ENCODE measurements at places on chromosomes 1 and 21.
A peak's percentile ranks its signal among the peaks of the same experiment; 100 is the strongest.

DNA sequence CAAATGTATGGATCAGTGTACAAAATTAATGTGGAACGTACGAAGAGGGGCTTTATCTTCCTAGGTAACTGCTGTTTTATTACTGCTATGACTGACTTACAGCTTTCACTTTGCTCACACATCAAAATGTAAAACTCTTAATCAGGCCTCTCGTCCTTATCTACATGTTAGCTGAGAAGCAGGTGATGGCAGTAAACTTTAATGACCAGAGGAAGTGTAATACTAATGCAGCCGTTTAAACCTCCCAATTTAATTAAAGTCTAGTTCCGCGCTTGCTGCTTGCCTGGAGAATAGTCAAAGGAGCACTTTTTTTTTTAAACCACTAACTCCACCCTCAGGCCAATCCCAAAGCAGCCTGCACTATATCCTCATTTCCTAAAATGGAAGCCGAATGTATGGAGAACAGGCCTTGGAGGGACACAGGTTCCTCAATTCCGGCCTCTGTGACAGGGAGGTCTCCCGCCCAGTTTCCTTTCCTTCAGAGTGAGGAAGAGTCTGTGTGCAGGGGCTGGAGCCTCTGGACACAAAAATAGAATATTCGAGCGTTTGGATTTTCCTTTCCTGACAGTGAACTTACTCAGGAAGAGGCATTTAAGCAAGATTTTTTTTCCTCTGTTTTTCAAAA, 36.7 kb upstream of the RASAL2 start:
- no peak for DNase-seq

GRCh38 chr21:45979651-45980050, 1.9 kb upstream of the COL6A1 start:
- no peak for DNase-seq

DNA sequence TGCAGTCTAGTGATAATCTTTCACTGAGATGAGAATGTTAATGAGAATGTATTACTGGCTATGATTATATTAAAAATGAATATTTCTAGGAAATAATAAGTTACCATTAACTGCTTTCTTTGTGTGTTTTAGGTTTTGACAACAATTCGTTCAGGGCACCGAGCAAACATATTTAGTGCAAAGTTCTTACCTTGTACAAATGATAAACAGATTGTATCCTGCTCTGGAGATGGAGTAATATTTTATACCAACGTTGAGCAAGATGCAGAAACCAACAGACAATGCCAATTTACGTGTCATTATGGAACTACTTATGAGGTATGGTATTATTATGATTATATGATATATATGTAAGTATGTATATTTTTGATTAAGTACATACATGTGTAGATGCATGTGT, 37.8 kb upstream of the MPC2 start:
- no peak for DNase-seq

- no peak for DNase-seq
Observed at GRCh38 chr1:70355920-70356319, 1.4 kb upstream of the ANKRD13C start.

DNA sequence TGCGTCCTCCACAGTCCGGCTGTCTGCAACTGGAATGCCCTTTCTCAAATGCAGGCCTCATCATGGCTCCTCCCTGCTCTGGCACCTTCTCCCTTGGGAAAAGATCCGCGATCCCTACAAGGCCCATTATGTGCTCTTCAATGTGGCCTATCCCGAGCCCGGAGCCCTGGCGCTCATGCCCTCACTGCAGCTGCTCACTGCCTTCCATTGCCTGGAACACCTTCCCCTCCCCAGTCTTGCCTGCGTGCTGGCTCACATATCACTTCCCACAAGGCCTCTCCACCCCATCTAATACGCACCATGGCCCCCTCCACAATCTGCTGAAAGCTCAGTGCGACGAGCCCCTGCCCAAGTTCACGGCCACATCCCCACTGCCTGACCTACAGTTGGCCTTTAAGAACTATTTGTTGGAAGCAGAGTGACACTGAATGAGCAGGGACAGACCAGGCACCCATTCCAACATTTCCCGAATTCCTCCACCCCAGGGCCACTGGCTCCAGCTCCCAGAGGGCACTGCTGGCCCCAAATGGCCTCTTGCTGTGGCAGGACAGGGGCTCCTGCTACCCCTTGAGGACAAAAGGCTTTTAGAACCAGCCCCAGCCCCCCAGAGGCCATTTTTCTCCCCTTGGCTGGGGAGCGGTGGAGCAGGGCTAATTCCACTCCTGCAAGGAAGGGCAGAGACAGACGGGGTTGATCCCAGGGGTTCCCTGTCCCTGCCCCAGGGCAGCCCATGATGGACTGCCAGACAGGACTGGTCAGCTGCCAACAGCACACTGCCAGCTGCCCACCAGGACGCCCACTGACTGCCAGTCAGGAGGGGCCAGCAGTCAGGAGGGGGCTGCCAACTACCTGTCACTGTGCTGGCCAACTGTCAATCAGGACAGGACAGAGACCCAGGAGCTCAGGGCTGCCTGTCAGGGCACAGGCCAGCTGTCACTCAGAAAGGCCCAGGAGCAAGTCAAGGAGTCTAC, 64.8 kb downstream of the DHRS3 start:
- DNase-seq: no peak

DNA sequence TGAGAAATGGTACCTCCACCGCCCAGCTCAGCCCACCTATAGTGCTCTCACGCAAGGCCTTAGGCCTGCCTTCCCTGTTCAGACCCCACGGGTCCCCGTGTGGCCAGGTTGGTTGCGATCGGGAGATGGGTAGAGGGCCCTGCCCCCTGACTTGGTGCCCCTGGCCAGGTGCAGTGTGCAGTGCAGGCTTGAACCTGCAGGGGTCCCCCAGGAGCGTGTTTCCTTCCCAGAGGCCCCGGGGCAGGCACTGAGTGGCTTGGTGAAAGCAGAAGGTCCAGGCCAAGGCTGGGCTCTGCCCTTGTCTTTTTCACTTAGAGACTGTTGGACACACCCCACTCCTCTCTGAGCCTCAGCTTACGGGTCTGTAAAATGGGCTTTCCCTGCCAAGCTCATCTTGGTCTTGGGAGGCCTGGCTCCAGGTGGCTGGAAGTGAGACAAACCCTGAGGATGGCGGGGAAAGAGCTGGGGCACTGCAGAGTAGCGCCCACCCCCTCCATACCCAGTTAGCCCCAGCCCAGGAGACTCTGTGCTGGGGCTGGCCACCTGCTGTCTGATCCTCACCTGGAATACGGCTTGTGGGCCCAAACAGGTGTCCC, 9.3 kb upstream of the HES5 start:
- DNase-seq: peak; percentile 56

DNA sequence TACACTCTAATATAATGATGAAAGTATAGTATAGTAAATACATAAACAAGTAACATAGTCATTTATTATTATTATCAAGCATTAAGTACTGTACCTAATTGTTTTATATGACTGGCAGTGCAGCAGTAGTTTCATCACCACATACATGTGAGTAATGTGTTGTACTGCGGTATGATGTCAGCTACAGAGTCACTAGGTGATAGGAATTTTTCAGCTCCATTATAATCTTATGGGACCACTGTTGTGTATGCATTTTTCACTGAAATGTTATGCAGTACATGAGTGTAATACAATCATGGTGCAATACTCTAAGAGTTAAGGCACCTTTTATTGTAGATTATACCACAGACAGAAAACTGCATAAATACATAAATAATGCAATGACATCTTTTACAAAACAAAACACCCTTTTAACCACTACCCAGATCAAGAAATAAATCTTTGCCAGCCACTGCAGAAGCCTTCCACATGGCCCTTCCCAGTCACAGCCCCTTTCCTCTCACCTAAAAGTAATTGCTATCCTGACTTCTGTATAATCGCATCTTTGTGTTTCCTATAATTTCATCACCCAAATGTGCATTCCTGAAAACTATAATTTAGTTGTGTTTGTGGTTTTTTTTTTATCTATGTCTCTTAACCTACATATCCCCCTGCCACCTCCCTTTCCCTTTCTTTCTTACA, 16.3 kb downstream of the ABCD3 start:
- no peak for DNase-seq

GRCh38 chr1:156914440-156914856, 6.0 kb upstream of the LRRC71 start:
- DNase-seq: no peak

GRCh38 chr1:209988706-209989105, 50.7 kb downstream of the SYT14 start:
- DNase-seq: no peak

GRCh38 chr21:29521872-29522271, 223.2 kb downstream of the BACH1 start:
- no peak for DNase-seq

GRCh38 chr1:62951428-62951827, 167.5 kb downstream of the ATG4C start:
- DNase-seq: no peak

GRCh38 chr1:24890887-24891286, 39.2 kb downstream of the RUNX3 start:
- DNase-seq: no peak

GRCh38 chr1:236677641-236678235, 8.6 kb upstream of the ACTN2 start:
- DNase-seq: no peak

DNA sequence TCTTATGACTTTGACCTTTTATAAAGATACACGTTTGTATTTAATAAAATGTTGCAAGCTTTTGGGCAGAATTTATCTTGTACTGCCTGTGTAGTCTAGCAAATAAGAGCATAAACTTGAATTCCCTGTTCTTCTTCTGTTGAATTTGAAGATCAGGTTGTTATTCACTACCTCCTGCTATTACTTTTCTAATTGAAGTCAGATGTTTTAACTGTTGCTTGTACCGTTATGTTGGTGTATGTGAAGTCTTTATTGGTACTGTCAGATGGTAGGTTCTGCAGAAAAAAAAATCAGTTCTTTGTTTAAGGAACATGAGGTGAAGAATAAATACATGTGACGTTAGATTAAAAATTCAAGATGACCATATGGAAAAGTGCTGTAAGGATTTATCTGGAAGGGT, 69.1 kb downstream of the DYRK1A start:
- no peak for DNase-seq

DNA sequence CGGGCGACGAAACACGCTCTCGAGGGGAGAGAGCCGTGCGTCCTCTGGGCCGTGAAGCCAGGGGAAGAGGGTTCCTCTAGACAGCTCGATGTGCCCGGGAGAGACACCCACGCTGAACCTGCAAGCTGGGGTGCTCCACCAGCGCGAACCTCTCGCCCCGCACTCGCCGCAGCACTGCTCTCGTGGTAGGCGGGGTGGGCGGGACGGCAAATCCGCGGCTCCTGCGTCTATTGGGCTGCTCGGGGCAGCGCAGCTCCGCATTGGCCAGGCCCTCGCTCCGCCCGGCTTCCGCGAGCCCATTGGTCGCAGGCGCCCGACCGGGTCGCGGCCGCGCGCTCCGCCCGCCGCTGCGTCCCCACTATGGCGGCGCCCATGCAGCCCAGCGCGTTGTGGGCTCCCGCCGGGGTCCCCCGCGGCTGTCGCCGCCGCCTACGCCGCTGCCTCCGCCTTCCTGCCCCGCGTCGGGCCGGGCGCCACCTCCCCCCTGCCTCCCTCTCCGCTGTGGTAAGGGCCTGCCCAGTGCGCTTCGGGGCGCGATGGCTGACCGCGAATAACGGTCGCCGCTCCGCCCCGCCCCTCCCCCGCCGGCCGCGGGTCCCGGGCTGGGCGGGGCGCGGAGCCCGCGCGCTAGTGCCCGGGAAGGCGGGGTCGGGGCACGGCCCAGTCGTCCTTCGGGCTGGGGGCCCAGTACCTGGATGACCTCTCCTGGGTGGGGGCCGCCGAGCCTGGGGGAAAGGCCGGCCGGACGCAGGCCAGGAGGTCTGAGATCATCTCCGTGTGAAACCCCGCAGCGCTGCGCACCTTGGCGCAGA, at the start of gene ST3GAL3:
Gene ST3GAL3, plus strand, starts transcription at position 347 of the 812 bp plus-strand sequence. CDS start 28,727 bp downstream, outside the sequence.
- peak; percentile 87 for DNase-seq

- no peak for DNase-seq
Observed at GRCh38 chr1:201305815-201306214, 22.5 kb downstream of the PKP1 start.

DNA sequence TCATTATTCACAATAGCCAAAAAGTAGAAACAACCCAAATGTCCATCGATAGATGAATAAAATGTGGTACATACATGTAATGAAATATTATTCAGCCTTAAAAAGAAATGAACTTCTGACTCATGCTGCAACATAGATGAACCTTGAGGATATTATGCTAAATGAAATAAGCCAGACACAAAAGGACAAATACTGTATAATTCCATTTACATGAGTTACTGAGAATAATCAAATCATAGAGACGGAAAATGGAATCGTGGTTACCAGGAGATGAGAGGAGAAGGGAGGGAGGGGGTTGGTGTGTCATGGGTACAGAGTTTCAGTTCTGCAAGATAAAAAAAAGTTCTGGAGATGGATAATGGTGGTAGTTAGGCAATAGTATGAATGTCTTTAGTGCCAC, 184.1 kb downstream of the PSMG1 start:
- no peak for DNase-seq

DNA sequence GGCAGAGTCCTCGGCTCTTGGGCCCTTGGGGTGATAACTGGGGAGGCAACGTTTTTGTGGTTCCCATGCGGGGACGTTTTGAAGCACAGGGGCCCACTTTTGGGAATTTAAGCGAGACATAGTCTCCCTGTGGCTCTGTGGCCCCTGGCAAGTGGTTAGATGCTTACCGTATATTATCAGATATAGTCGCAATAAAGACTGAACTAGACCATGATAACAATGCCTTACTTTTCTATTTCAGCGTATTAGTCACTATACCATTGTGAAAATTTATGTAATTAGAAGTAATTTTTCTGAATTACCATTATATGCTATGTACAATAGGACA, 538 bp upstream of the RCAN1 start:
- DNase-seq: no peak

DNA sequence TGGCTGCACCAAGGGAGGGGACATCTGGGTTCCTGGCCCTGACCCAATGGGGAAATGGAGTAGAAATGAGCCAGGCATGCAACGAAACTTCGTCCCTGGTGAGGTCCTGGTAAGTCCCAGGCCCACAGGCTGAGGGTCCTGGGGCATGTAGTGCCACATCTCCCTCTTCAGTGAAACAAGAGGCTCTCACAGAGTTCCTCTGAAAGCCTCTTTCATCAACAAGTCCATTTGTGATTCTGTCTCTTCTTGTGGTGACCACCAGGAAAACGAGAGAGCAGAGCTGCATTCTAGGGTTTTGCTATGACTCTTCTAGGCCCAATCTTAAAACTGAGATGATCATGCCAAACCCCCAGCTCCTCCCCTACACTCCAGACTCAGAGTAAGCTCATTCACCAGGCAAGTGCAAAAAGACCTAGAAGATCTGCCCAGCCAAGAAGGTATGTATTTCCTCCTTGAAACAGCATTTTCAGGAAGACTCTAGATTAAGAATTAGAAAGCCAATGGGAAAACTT, 24.3 kb upstream of the RNF220 start:
- no peak for DNase-seq

DNA sequence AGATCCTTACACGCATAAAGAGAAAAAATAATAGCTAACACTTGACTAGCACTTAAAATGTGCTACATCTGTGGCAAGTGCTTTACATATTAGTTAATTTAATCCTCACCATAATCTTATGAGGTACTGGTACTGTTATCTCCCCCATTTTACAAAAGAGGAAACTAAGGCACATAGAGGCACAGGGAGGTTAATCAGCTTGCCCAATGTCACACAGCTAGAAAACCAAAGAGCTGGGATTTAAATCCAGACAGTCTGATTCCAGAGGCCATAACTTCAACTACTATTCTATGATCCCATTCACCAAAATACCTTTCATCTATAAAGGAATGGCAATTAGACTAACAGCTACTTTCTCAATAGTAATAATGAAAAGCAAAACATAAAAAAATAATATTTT, 11.7 kb downstream of the SPOCD1 start:
- no peak for DNase-seq

GRCh38 chr1:233138788-233139585, 156.5 kb downstream of the PCNX2 start:
- no peak for DNase-seq

GRCh38 chr1:207654320-207654719, 9.4 kb downstream of the CR1L start:
- DNase-seq: no peak
